NCI-H226 (cell line): ENCODE measurements at places on chromosomes 16 and 17.

DNA sequence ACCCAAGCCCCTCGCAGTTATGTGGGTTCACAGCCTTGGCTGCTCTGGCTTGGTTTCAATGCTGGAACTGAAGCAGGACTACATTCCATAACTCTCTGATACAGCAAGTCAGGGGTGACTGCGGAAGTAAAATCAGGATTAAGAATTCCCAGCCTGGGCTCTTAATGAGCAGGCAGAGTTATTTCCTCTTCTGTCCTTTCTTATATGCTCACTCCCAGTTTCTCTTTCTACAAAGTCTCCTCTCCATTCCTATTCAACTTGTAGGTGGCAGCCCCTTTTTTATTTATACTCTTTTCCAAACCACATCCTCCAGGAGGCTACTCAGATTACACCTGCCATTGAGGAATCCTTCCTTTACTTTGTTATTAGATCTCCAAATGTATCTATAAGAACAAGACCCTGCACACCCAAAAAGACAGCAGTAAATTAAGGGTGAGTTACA lies 40.3 kb downstream of the HOXB1 start:
- no peak for DNase-seq

GRCh38 chr17:962166-962565 lies 17.4 kb downstream of the NXN start:
- peak; percentile 19 for DNase-seq

GRCh38 chr17:45702666-45703266 lies 81.4 kb upstream of the CRHR1 start:
- DNase-seq = peak; percentile 8

DNA sequence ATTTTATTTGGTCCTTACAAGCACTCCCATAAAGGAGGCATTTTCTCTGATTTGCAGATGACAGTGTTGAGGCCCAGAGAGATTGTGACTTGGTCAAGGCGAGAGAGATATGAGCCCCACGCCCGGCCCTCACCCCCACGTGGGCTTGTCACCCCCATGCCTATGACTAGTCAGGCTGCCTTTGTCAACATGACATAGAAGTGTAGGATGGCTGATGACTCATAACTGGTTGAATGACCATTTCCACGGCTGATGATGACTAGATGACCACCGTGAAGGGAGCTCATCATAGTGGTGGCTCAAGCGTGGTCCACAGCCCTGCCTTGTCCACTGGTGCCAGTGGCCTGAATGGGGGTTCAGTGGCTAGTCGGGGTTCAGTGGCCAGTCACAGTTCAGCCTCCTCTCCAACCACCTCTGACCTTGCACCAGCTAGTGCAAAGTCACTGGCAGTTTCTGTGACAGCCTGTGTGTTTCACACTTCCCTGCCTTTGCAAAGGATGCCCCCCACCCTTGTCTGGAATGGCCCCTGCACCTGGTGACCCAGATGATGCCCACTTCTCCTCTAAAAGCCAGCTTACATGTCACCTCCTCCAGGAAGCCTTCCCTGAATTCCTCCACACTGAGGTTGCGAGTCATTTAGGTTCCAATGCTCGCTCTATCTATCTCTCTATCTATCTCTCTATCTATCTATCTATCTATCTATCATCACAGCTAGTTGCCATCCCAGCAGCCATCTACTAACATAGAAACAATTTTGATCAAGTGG lies 3.8 kb upstream of the WSCD1 start:
- no peak for DNase-seq
